NCI-H2029 (cell line): ENCODE measurements at places on chromosomes 2 and 18.
A peak's percentile ranks its signal among the peaks of the same experiment; 100 is the strongest.

DNA sequence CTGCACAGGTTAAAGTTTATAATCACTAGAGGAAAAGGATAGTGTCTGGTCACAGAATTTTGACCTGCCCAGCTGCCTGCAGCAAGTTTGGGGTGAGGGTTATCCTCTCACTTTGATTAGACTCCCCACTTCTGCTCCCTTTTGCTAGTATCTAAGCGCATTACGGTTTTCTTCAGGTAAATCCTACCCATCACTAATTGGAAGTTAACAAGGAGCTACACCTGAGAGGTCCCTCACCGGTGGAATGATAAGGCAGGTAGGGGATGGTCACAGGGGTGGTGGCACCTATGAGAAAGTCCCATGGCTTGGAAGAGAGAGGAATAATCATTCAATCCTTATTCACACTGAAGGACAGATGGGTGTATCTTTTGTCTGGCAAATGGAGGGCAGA, 7.6 kb downstream of the BCL2 start:
- no peak for DNase-seq

GRCh38 chr2:60512641-60513040, 40.8 kb downstream of the BCL11A start:
- DNase-seq, result no peak

DNA sequence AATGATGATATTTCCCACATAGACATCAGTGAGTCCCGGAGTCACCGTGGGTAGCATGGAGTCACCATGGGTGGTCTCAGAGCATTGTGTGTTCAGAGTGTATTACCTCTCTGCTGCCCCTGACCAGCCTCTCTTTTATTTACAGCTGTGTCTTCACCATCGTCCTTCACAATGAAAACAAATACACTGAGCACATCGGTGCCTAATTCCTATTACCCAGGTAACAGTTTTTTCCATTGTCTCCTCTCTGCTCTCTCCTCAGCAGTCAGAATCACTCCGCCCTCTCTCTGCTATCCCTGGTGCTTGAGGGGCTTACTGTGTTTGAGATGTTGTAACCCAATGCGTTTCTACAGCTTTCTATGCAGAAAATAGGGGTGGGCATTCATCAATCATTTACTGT, 361.5 kb upstream of the RAB12 start:
- DNase-seq, result no peak

GRCh38 chr18:67730886-67731285, 214.4 kb upstream of the DSEL start:
- no peak for DNase-seq

DNA sequence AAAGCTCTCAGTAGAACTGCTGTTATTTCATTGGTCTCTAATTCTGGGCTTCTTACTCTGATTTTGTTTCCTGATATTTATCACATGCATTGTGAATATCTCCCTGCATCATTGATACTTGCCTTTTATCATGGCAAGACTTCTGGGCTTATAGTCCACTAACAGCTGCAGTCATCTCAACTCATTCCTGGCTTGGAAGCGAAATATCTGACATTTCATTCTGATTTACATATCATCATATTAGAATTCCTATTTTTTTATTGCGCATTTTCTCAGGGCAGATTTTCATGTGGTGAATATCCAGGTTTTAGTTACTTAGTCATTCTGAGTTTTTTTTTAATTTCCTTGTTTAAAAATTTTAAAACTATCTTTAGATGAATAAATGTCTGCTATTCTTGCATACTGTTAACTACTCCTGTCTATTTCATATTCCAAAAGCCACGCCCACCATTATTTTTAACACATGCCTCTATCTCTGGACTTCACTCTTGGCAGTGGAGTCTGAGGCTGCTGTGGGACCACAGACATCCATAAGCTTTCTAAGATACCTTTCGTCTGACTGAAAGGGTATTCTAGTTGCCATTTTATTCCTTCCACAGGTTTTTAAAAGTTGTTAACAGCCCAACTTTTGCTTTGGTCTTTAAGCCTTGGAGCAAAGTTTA, 164.5 kb downstream of the IRS1 start:
- DNase-seq, result no peak

GRCh38 chr2:196263181-196263747, 91.9 kb upstream of the STK17B start:
- DNase-seq, result no peak

DNA sequence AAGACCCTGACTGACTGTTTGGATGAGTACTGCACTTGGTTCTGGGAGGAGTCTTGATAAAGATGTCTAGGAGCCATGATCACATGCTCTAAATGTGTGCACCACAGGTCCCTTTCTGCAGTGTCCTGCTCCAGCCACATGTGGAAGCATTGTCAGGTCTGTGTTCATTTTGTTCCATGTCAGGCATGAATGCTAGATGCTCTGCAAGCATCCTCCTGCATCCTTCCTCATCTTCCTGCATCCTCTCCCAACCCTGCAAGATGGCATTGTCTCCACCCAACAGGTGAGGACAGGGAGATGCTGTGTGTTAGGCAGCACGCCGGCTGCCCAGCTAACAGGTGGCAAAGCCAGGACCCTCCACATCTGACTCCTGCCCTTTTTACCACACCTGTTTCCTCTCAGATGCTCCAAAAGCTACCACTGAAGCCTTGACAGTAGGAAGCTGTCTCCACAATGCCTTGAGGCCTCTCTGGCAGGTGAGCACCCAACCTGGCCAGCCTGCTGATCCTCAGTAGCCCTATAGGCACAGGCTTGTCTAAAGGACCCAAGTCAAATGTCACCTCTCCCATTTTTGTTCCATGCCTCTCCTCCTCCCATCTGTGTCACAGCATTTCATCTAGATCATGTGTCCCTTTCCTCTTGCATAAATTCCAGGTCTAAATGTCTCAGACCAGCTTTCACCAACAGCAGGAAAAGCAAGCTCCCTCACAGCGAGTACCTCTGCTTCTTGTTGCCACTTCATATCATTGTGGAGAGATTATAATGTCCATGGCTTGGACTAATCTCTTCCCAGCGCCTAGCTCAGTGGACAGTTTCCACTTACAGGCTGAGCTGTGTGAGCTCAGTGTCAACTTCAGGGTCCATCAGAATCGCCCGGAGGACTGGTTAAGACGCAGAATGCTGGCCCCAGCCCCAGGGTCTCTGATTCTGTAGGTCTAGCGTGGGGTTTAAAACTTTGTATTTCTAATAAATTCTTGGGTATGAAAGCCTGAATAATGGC, 55.0 kb downstream of the TMEM163 start:
- no peak for DNase-seq

DNA sequence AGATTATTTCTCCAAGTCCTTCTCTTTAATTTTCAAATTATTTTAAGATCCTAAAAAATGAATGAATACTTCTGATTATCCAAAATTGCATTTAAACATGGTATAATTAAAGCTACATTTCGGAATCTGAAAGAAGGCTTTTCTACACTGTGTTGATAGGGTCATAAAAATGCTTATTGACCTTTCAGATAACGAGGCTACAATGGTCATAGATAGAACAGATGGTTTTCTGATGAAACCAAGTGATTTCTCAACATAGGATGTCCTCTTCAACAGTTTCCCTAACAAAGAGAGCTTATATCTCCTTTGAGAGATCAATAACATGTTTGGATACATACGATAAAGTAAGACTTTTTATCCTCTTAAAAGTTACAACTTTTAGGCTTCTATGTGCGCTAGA, 201.1 kb downstream of the PTH2R start:
- DNase-seq, result no peak

DNA sequence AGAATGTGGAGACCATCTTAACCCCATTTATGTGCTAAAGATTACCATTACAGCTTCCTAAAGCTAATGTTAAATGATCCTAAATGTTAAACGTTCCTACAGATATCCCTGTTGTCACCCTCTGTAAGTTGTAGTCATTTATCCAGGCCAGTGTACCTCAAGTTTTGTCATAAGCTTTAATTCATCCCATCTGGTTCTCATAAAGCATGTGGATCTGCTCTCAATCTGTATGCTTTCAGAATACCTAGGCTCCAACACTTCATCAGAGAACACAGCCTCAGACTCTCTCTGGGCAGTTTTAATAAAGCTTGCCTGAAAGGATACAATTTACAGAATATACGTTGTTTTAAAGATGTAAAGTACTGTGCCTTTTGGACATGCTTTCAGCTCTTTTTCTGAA, 4.2 kb upstream of the CCDC178 start:
- DNase-seq, result no peak

DNA sequence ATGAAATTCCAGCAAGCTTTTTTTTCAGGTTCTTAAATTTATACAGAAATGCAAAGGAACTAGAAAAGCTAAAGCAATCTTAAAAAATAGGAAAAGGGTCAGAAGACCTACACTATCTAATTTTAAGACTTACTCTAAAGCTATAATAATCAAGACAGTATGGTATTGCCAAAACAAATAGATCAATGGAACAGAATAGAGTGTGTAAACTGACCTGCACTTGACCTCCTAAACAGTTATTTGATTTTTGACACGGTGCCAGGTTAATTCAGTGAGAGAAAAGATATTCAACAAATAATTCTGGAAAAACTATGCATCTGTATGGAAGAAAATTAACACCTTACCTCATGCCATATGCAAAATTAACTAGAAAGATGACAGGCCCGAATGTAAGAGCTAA, 73.6 kb downstream of the OLA1 start:
- DNase-seq, result peak; percentile 9

GRCh38 chr2:112750560-112750843, 13.9 kb downstream of the CKAP2L start:
- DNase-seq, result no peak

DNA sequence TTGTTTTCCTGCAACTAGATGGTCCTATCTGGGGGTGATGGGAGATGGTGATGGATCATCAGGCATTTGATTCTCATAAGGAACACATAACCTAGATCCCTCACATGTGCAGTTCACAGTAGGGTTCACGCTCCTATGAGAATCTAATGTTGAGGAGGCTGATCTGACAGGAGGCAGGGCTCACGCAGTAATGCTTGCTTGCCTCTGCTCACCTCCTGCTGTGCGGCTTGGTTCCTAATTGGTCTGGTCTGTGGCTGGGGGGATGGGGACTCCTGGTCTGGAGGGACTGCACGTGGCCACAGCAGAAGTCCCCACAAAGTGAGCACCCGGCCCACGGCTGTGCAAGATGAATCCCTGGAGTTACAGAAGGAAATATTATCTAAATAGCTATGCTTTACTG, 11.3 kb downstream of the MC5R start:
- no peak for DNase-seq

- no peak for DNase-seq
Observed at GRCh38 chr2:232368311-232368731, 10.2 kb upstream of the ALPP start.

- no peak for DNase-seq
Observed at GRCh38 chr2:163906410-163906809, 170.6 kb upstream of the FIGN start.

GRCh38 chr2:72274380-72274797, 126.7 kb upstream of the CYP26B1 start:
- DNase-seq, result no peak

DNA sequence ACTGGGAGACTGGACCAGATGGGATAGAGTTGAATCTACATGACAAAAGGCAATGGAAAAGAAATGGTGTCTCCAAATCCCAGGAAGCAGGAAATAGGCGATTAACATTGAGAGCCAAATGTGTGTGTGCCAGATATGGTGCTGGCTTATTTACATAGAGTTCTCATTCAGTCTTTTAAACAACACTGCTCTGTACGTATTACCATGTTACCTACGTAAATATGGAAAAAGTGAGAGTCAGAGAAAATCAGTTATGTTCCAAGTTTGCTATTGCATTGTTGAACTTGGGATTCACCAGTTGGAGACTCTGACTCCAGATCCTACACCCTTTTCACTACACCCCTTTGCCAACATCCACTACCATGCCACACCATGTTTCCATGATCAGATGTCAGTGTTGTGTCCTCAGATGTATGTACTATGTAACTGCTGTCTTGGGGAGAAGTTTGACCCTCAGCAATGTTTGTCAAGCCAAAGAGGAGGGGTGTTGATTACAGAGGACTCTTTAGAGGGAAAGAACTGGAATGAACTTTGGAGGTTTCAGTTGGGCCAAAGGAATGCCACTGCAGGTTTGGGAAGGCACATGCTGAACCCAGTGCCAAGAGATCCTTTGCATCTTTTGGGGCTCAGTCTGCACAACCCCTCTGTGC, 19.6 kb upstream of the GREB1 start:
- DNase-seq, result no peak

GRCh38 chr2:67585400-67585799, 188.3 kb downstream of the ETAA1 start:
- DNase-seq, result no peak

GRCh38 chr2:101540518-101540917, 65.6 kb upstream of the RFX8 start:
- no peak for DNase-seq

- no peak for DNase-seq
Observed at GRCh38 chr2:237588044-237588696, 2.4 kb downstream of the RAB17 start.

- peak; percentile 86 for DNase-seq
Observed at GRCh38 chr2:170816504-170817092, at the start of gene GAD1. Gene GAD1, plus strand, starts transcription at chr2:170816887. Its CDS starts 1,705 bp downstream, at chr2:170818592.

- DNase-seq, result no peak
Observed at GRCh38 chr2:152355409-152355831, 20.4 kb downstream of the FMNL2 start.

GRCh38 chr2:217980036-217980435, 22.8 kb downstream of the TNS1 start:
- no peak for DNase-seq

DNA sequence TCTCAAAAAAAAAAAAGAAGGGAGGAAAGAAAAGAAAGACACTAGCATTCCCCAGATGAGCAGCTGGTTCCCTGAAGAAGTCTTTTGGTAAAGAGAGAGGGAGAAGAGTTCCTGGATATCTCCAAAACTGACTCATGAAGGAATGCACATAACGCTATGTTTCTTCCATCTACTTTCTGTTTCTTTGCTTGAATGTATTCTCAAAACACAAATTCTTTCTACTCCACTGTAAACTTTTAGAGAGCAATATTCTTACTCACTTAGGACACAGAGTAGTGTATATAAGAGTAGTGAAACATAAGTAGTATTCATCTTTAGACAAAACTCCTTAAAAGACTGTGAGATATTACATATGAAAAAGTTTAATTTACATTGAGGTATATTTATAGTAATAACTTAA, 64.2 kb downstream of the TRIP12 start:
- no peak for DNase-seq

- peak; percentile 76 for DNase-seq
Observed at GRCh38 chr2:165874445-165875039, 79.0 kb downstream of the TTC21B start.

DNA sequence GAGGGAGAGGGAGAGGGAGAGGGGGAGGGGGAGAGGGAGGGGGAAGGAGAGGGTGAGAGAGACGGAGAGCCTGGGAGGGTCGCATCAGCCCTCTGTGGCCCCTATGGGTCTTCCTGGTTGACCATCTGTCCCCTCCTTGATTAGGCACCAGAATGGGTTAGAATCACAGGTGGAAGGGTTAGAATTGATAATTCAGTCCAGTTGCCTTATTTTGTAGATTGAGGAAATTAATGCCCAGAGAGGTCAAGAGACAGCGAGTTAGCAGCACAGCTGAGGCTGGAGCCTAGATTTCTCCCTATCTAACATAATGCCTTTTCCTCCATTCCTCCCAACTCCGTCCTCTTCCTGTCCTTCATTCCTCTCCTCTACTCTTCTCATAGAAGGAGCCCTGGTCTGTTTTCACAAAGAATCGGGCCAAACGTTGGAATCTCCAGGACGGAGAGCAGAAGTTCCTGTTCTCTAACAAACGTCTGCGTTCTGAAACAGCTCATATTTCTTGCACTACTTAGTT, 338 bp upstream of the THUMPD2 start:
- DNase-seq, result no peak
